ENCODE measurements at places on chromosomes 11 and 22. TPM values are rescaled to one million over a fixed set of nuclear protein-coding genes. Genes with fewer than 3 reads are reported as not detected.

Gene OR8A1
- total RNA-seq: not detected

Gene CYB5R2
- total RNA-seq: 2.8 TPM

Gene EXPH5
- total RNA-seq: 0.65 TPM

Gene BEST1
- total RNA-seq: not detected

Gene ESAM
- 0.52 TPM for total RNA-seq

Gene RHOD
- 0.39 TPM for total RNA-seq

- DNase-seq: no peak
Observed at GRCh38 chr22:17109113-17109865, 11.9 kb downstream of the TMEM121B start.

- no peak for DNase-seq
Observed at GRCh38 chr22:25080855-25081254, 118.8 kb upstream of the CRYBB3 start.

DNA sequence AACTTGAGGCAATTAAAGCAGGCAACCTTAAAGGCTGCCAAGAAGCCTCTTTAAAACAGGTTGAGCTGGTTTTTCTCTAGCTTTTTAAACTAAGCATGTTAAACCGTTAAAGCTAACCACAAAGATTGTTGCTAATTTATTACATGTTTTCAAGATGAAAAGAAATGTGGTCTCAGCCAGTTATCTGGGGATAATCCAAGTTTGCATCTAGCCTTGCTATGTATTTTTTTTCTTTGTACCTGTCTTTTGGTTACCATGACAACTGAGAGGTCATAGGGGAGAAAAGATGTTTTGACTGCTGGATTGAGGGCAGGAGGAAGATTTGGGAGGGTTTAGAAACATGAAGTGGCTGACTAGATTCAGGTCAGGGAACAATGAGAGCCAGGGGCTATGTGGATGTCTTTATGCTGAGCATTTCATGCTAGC lies 19.2 kb upstream of the PGM2L1 start:
- DNase-seq: no peak

- DNase-seq: no peak
Observed at GRCh38 chr11:41389623-41390130, 69.8 kb downstream of the LRRC4C start.

DNA sequence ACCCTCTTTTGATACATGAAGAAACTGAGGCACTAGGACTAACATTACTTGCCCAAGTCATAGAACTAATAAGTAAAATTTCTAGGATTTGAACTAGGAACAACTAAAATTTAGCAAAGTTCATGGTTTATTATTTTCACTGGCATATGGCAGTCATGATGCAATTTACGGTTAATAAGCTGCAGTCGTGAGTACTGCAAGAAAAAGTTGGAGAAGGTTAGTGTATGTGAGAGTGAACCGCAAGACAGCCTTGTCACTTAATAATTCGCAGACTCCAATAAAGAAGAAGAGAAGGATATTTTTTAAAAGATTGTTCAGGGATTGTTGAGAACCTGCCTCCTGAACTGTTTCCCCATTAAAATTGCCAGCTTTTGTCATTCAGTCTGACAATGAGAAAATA lies 663.4 kb upstream of the TENM4 start:
- no peak for DNase-seq

GRCh38 chr11:127074151-127074761 lies 73.7 kb upstream of the KIRREL3 start:
- DNase-seq: no peak

GRCh38 chr22:33722816-33723215 lies 197.5 kb downstream of the LARGE1 start:
- no peak for DNase-seq

GRCh38 chr11:15446315-15446714 lies 331.6 kb downstream of the INSC start:
- no peak for DNase-seq

- no peak for DNase-seq
Observed at GRCh38 chr11:12998336-12998735, 10.8 kb upstream of the RASSF10 start.

DNA sequence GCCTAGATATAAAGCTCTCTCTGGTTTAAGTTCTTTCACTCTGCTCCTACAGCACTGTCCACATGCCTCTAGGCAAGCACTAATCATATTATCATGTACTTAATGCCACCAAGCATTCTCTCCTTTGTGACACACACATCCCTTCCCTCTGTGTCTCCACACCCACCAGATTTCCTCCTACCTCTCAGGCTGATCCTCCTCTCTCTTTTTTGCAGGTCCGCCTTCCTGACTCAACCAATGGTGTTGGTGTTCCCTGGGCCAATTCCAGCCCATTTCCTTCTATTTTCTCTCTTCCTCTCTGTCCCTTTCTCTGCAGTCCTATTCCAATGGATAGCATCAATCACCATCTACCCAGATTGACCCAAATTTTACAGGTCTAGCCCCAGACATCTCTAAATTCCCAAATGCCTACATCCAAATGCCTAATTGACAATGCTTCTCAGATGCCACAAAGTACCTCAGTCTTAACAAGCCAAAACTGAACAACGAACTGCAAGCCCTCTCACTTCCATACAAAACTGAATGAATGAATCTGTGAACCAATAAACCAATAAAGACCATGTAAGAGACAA lies 504 bp upstream of the ZNF215 start:
- DNase-seq: no peak

DNA sequence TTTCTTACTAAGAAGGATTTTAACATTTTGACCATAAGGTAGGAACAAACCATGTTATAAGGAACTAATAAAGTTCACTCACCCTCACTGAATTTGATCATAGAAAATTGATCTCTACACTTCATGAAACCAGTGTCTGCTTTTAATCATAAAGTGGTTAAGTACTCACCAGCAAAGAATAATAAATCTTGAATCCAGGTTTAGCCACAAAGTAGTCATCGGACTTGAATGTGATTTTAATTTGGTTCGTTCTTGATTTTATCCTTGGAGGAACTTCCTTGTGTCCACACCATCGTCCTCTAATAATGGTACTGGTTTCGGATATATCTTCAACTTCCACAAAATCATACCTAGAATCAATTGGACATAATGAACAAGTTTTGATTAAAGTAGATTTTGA lies 40.5 kb upstream of the DDI1 start:
- DNase-seq: no peak

- DNase-seq: no peak
Observed at GRCh38 chr11:91124363-91124762, 901.5 kb upstream of the CHORDC1 start.

DNA sequence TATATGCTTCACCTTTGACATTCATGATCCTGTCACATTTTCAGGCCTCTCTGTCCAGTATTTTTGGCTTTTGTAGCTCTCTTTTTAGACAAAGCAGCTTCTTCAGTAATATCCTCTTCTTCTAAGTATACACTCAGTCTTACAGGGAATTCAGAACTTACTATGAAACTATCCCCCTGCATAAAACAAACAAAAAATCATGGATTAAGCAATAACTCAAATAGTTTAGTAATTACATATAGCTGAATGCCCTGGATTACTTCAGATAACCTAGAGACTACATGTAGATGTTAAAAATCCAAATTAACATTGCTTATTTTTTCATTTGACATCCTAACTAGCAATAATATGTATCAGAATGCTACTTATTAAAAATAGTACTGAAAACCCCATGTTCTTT lies 5.2 kb downstream of the TAF1D start:
- no peak for DNase-seq

DNA sequence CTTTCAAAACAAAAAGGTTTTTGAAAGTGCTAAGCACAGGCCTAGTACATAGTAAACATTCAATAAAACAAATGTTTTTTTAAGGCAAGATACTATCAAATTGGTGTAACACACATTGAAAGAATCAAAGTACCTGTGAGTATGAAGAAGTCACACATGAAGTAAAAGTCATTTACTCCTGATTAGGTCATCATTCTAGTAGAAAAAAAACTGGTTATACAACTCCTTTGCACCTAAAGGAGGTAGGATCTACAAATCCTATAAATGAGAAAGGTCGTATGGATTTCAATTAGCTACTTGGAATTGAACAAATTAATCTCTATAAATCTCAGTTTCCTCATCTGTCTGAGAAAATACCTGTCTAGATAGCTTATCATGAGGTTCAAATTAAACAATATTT lies 80.8 kb downstream of the SIK3 start:
- DNase-seq: no peak

- no peak for DNase-seq
Observed at GRCh38 chr11:27886857-27887256, 186.6 kb upstream of the BDNF start.

DNA sequence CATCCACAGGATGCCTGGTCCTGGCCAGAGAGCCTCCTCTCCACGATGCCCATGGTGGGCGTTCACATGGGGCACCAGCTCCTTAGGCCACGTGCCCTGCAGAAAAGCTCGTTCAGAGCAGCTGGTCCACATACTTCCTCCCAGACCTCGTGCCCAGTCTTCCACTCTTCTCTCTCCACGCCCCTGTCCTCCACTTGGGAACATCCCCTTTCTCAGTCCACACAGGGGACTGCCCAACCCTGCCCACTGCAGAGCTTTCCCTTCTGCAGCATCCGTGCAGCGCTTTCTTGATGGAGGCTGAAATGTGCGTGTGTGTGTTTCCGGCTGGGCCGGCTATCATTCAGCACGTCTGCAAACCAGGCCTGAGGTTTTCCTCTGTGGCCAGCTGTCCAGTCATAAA lies 11.3 kb downstream of the TPCN2 start:
- DNase-seq: no peak

GRCh38 chr11:133197425-133197824 lies 334.9 kb downstream of the OPCML start:
- DNase-seq: no peak

DNA sequence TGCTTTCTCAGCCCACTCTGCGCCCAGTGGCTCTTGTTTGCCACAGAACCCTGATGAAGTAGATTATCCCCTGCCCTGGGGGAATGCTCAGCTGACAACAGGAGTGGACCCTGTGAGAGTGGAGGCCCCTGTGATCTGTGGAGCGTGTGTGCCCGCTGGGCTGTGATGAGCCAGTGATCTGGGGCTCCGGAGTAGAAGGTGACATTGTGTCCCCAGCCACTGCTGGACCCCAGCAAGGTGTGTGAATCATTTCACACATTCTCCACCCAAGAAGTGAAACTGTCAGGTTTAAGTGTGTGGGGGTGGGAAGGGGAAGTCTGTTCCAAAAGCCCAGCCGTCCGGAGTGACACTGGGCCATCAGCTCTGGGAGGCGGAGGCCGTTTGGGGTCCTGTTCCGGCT lies 33.1 kb upstream of the GRAMD4 start:
- no peak for DNase-seq

- DNase-seq: no peak
Observed at GRCh38 chr11:26731084-26731456, 9.2 kb upstream of the SLC5A12 start.

DNA sequence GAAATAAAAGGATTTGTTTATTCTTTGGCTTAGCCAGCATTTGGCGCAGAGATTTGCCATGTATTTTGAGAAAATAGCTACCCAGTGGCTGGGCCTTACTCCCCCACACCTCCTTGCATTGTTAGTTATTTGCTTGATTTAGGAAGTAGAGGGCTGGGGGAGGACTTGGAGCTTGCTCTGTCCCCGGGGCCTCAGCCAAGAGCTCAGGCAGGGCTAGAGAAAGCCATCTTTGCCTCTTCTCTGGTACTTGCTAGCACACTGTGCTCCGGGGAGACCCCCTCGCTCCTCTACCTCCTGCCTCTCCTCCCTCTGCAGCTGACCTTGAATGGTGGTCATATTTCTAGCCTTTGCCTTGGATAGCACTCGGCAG lies 93.0 kb downstream of the SCN3B start:
- no peak for DNase-seq

DNA sequence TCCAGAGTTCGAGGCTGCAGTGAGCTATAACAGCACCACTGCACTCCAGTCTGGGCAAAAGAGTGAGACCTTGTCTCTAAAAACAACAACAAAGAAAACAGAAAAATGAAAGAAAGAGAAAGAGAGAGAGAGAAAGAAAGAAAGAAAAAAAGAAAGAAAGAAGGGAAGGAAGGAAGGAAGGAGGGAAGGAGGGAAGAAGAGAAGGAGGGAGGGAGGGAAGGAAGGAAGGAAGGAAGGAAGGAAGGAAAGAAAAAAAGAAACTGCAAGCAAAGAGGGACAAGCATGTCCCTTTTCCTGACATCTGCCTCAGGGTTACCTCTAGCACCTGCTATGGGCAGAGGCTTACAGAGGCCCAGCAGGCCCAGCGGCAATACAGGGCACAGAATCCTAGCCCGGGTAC lies 475.0 kb downstream of the MIAT start:
- no peak for DNase-seq

- DNase-seq: no peak
Observed at GRCh38 chr11:81036168-81036870, 1595.5 kb upstream of the TENM4 start.

- DNase-seq: no peak
Observed at GRCh38 chr11:47686151-47686550, 29.0 kb downstream of the AGBL2 start.

- no peak for DNase-seq
Observed at GRCh38 chr22:48089601-48090331, 1327.3 kb downstream of the TBC1D22A start.

DNA sequence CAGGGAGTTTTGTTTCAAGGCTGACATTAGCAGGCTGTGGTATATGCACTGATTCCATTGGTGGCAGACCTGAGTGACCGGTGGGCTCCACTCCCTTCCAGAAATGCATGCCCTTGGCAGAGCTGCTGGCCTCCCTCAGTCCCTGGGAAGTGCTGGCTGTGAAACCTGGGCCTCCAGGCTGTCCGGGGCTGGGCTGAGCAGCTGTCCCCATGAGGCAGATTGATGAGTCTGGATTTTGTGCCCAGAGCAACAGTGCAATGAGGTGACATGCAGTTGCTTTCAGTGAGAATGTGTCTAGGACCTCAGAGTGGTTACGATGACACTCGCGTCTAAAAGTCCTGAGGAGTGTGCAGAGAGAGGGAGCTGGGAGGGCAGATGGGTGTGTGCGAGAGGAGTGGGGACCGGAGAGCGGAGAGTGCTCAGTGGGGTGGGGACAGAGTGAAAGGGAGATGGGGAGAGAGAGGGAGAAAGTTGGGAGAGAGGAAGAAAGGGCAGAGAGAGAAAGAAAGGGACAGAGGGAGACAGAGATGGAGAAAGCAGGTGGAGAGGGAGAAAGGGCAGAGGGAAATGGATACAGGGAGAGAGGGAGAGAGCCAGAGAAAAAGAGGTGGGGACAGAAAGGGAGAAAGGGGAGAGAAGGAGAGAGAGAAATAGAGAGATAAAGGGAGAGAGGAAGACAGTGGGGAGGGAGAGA lies 978.3 kb downstream of the BRD1 start:
- DNase-seq: no peak

GRCh38 chr11:12185106-12185690 lies 74.8 kb downstream of the MICAL2 start:
- DNase-seq: no peak

- DNase-seq: no peak
Observed at GRCh38 chr22:27192135-27192829, 534.9 kb downstream of the MIAT start.

Measured in activated T-helper 1 cell treated with anti-CD3 and anti-CD28 coated beads, Interleukin-12 subunit alpha, Interleukin-12 subunit beta, Interleukin-2, Interleukin-4 antibody, amounts not matched to agents 30 ng/mL and 10 ng/mL and 1 ng/mL, durations not matched to agents 14 hours and 24 hours and 36 hours (primary cell).